ENCODE measurements at places on chromosomes 1 and 21. TPM values are rescaled to one million over a fixed set of nuclear protein-coding genes. Genes with fewer than 3 reads are reported as not detected.

Gene RPE65
- not detected for total RNA-seq

Gene KCNE2
- total RNA-seq = not detected

Gene S100A5
- not detected for total RNA-seq

Gene ZMYND12
- 1.1 TPM for total RNA-seq

GRCh38 chr1:72606216-72606810 is 324.0 kb upstream of the NEGR1 start:
- no peaks in the 10 kb centered on the region for H3K27me3 ChIP-seq
- no peaks in the 10 kb centered on the region for H3K4me1 ChIP-seq
- H3K4me3 ChIP-seq = no peak overlapping the region
- DNase-seq = no peak

DNA sequence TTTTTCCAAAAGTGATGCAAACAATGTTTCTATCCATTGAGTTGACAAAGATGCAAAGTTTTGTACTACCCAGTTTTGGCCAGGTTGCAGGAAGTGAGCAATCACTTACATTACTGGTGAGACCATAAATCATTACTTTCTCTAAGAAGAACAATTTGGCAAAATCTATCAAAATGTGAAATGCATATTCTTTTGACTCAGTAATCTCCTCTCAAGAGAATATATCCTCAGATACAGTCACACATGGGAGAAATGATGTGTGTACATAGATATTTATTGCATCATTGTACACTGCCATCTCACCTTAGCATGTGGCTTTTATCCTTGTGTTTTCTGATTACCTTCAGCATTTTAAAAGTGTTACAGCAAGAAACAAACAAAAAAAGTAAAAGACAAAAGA is 52.4 kb upstream of the FMO3 start:
- no peak overlapping the region for H3K27ac ChIP-seq
- H3K27me3 ChIP-seq = no peaks in the 10 kb centered on the region
- no peak overlapping the region for H3K4me3 ChIP-seq
- H3K36me3 ChIP-seq = no peaks in the 10 kb centered on the region

DNA sequence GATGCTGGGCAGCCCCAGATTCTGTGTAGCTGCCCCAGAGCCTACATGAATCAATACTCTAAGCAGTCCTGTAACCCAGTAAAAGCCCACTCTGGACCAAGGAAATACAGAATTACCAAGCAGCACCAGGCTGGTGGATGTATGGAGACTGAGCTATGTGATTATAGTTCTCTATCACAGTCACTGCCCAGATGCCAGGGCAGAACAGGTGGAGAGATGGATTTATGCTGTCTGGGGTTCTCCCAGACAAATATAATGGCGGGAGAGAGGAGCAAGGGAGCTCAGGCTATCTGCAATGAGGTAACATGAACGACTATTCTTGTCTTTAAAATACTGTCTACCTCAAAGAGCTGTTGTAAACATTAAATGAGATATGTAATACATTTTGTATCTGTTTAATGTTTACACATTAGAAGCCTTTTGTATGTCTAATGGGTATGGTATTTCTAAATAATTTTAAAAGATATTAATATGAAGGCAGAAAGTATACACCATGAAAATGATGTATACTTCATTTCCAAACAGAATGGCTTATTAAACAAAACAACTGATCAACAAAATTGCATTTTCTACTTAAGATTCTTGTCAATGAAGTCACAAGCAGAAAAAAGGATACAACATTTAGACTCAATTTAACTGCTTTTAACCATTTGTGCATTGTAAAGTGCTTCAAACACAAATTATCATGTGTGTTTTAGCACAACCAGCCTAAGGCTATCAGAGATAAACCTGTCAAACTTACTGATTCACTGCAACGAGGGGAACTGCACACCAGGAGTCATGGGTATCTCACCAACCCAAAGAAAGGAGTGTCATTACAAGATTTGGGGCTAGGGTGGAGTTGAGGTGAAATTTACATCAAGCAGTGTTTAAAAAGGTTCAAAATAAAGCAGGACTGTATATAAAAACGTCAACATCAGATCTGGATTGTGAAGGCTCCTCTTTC is 3.0 kb downstream of the SDE2 start:
- H3K27ac ChIP-seq = no peak overlapping the region
- DNase-seq = no peak
- H3K4me3 ChIP-seq = no peak overlapping the region
- peaks cover 35% of the 10 kb centered on the region for H3K4me1 ChIP-seq

DNA sequence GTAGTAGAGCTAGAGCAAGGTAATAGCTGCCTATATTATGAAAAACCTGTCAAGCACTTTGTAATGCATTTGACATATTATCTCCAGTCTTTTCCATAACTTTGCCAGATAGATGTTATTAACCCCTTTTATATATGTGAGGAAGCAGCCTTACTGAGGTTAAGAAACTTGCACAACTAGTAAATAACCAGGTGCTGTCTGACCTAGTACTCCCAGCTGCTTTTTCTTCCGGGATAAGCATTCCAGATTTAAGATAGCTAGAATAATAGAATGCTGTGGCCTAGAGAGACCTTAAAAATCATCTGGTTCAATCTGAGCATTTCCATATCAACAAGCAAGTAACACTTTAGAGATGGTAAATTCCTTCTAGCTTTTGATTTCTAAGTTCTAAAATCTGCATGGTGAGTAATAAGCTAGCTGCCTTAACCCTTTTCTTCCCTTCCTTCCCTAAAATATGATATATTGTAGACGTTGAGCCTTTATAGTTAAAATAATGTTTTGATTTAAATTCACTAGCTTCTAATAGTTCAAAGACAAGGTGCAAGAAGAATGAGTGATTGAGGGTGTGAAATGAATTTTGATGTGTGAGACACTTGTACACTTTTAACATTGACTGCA is 1.8 kb downstream of the SH3GLB1 start:
- H3K36me3 ChIP-seq = peaks cover 3% of the 10 kb centered on the region
- H3K4me3 ChIP-seq = peak overlapping the region; percentile 77
- peak overlapping the region; percentile 92 for H3K27ac ChIP-seq
- peaks cover 3% of the 10 kb centered on the region for H3K4me1 ChIP-seq

GRCh38 chr1:174894117-174894762 is 105.5 kb upstream of the CACYBP start:
- H3K27me3 ChIP-seq = no peaks in the 10 kb centered on the region
- DNase-seq = no peak
- no peaks in the 10 kb centered on the region for H3K36me3 ChIP-seq

DNA sequence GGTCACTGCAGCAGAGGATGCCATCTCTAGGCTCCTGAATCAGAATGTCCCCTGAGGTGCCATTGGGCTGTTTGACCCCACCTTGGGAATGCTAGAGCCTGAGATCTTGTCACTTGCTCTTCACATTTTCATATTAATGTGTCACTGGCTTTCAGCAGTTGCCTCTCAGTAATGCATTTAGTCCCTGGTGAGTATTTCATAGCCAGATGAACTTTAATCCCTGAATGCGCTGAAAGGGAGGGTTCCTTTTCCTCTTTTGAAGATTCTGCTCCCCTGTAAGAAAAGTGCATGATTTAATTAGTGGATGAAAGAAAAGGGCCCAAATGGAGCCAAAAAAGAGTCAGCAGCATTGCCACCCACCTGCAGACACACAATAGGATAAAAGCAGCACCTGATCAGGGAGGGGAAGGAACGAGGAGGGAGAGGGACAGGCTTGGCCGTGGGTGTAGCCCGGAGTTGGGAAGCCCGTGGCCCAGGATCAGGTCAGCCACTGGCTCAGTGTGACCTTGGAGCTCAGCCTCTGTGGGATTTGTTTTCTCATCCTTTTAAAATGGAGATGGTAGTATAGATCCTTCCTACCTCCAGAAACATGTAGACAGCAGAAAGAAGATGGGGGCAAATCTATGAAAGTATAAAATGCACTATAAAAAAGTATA is 31.1 kb downstream of the ROR1 start:
- H3K27ac ChIP-seq = no peak overlapping the region
- no peaks in the 10 kb centered on the region for H3K36me3 ChIP-seq
- H3K4me3 ChIP-seq = no peak overlapping the region
- H3K4me1 ChIP-seq = no peaks in the 10 kb centered on the region
- no peaks in the 10 kb centered on the region for H3K27me3 ChIP-seq

DNA sequence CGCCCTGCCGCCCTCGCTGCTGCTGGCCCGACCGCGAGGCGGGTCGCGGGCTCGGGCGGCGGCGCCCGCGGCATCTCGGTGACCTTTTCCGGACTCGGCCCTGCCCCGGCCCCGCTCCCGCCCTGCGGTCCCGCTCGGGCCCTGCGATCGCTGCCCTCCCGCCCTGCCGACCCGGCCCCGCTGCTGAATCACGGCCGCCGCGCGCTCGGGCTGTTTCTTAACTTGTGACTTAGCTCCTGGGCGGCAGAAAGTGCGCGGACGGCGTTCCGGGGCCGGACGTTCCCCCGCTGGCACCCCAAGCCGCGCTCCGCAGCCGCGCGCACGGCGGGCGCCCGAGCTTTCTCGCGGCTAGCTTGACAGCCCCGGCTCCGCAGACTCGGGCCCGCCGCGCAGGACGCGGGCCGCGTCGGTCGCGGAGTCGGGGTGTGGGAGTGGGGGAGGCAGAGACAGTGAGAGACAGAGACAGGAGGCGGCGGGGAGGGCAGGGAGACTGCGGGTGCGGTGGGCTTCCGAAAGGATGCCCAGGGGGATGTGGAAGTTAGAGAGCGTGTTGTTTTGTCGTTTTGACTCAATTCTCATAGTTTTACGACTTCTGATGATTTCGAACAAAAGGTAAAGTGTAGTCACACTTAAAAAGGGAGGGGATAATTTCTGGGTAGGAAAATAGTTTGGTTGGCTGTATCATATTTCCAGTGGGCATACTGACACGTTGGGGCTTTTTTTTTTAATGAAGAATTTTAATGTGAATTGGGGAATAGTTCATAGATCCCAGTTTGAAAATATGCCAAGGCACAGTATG is 49.8 kb downstream of the PRDM2 start:
- H3K4me1 ChIP-seq = peaks cover 26% of the 10 kb centered on the region
- peak; percentile 67 for DNase-seq
- no peaks in the 10 kb centered on the region for H3K27me3 ChIP-seq
- H3K27ac ChIP-seq = peak overlapping the region; percentile 71
- peak overlapping the region; percentile 73 for H3K4me3 ChIP-seq
- H3K36me3 ChIP-seq = no peaks in the 10 kb centered on the region

- H3K4me1 ChIP-seq = peaks cover 29% of the 10 kb centered on the region
- H3K27ac ChIP-seq = peak overlapping the region; percentile 97
- DNase-seq = no peak
These were observed 692 bp downstream of the TARDBP start for GRCh38 chr1:11013160-11013531.

DNA sequence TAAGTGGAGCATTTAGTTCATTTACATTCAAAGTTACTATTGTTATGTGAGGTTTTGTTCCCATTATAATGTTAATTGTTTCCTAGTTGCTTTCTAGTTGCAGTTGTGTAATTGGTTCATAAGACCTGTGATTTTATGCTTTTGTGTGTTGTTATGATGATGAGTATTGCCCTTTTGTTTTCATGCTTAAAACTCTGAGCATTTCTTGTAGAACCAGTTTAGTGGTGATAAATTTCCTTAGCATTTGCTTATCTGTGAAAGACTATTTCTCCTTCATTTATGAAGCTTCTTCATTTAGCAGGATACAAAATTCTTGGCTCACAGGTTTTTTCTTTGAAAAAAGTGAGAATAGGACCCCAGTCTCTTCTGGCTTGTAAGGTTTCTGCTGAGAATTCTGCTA is 274.8 kb upstream of the SPAG17 start:
- H3K4me3 ChIP-seq = no peak overlapping the region
- no peaks in the 10 kb centered on the region for H3K36me3 ChIP-seq
- H3K27ac ChIP-seq = no peak overlapping the region
- H3K27me3 ChIP-seq = no peaks in the 10 kb centered on the region
- no peak for DNase-seq

DNA sequence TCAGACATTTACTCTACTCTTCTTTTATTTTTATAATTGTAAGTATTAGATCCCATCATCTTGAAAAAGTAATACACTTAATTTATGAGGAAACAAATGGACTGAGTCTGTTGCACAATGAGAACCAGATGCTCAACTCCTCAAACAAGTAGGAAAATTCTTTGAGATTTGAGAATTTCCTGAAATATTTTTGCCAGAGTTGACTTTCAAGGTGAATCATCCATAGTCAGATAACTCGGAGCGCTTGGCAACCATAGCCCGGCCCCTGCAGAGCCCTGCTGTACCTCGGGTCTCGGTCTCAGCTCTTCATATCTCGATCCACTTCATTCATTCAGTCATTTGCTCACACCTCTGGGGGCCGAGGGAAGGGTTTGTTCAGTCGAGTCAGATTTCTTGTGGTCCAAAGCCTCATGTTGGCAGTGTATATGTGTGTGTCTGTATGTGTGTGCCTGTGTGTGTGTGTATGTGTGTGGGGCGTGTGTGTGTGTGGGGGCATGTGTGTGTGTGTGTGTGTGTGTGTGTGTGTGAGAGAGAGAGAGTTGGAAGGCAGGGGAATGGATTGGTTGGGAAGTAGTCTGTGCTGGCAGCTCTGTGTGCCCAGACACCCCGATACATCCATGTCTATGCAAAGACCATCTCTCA is 18.1 kb upstream of the PCP4 start:
- no peak overlapping the region for H3K27ac ChIP-seq
- no peaks in the 10 kb centered on the region for H3K36me3 ChIP-seq
- no peaks in the 10 kb centered on the region for H3K4me1 ChIP-seq
- no peak for DNase-seq
- H3K4me3 ChIP-seq = no peak overlapping the region
- no peaks in the 10 kb centered on the region for H3K27me3 ChIP-seq

DNA sequence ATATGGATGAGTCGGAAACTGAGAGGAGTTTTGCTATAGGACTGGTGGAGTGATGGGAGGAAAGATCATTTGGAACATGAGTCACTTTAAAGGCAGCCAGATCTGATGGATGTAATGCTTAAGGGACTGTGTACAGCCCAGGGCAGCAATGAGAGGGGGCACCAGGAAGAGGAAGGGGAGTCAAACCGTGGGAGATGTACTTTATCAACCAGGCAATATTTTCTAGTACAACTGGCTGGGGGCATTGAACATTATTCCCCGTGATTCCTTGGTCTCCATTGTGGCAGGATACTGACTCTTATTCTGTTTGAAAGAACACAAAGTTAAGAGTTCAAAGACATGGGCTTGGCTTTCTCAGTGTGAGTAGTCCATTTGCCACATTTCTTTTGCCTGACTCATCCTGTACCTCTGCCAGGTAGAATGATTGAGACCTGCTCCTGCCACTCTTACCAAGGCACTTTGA is 268.2 kb upstream of the NR5A2 start:
- no peaks in the 10 kb centered on the region for H3K4me1 ChIP-seq
- H3K36me3 ChIP-seq = no peaks in the 10 kb centered on the region
- no peak overlapping the region for H3K4me3 ChIP-seq
- H3K27ac ChIP-seq = no peak overlapping the region
- no peak for DNase-seq
- H3K27me3 ChIP-seq = peaks cover 3% of the 10 kb centered on the region

DNA sequence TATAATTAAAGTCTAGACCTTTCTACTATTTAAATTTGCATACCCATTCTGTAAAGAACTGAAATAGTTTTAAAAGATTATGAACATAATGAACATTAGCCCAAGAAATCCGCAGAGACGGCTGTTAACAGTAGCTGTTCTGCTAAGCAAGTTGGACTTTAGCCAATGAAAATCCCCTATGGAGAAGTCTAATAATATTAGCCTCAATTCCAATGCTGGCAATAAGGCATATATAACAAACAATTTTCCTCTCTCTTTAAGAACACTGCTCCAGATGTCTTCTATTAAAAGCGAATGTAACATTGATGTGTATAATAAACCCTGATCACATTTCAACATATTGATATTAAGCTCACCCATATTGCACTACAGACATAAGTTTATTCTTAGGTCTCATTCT is 221.3 kb upstream of the KCTD3 start:
- H3K27ac ChIP-seq = no peak overlapping the region
- H3K36me3 ChIP-seq = no peaks in the 10 kb centered on the region
- no peaks in the 10 kb centered on the region for H3K27me3 ChIP-seq
